Stimulated activated CD4-positive, alpha-beta T cell treated with anti-CD3 and anti-CD28 coated beads, Interleukin-15, amount 100 ng/mL, for 1 hour (primary cell): ENCODE measurements at places on chromosomes 2 and 18.

- no peak for DNase-seq
These were observed 13.1 kb downstream of the EIF4E2 start for GRCh38 chr2:232563580-232563979.

GRCh38 chr18:79353267-79353666 lies 42.5 kb upstream of the NFATC1 start:
- no peak for DNase-seq

DNA sequence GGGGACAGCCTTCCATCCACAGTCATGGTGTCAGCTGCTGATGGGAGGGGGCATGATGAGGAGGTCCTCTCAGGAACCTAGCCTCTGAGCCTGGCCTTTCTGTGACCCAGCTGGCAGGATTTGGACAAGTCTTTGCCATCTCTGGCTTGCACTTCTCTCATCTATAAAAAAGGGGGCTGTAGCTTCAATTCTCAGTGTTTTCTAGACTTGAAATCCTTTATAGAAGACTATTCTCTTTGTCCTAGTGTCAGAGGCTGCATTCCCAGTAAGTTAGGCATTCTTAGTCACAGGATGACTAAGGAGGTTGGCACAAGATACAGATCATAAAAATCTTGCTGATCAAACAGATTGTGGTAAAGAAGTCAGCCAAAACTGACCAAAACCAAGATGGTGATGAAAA lies 958.5 kb downstream of the CNTNAP5 start:
- DNase-seq: no peak

DNA sequence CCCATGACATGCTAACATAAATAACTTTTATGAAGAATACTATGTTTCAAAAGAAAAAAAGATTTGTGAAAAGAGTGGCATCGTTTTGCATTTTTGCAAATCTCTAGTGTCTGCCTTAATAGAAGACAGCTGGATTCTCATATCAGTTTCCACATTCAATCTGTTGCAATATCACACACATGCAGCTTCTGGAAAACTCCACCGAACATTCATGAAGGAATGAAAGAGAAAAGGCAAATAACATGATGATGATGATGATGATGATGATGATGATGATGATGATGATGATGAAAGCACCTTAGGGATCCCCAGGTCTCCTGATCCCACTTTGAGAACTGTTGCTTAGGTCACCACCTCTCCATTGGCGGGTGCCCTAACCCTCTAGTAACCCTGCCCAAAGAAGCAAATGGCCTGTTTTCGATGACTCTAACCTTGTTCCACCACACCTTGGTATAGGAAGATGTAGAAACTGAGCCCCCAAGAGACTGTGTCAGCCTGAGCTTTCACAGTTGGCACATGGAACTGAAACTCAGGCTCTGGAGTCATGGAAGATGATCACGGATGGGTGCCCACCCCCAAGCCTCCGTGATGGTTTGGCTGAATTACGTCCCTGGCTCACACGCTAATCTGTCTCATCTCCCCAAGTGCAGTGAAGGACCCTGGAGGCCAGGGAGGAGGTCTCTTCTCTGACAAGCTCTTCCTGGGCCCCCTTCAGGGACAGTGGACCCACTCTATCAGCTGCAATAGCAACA lies 80.1 kb upstream of the SMAD7 start:
- DNase-seq: no peak

DNA sequence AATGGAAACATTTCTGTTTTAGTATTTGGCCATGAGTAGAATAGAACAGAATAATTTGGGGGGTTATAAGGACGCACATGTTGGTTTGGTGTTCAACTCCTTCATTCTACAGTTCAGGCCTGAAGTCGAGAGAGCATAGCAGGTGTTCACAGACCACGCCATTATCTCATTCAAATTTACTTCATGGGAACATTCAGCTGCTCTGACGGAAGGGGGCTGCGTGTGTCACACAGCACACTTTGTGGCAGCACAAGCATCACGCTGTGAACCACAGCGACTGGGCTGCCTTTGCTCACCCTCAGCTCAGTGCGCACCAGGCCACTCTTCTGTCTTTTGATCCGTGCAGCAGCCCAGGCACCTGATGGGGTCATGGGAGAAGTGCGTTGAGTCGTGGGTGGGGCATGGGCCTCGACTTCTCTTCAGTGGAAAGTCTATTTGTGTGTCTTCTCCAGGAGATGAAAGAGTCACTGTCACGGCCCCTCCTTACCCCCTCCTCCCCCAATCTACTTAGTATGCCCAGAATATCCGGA lies 348.6 kb upstream of the SALL3 start:
- DNase-seq: no peak

GRCh38 chr2:47516360-47517104 lies 113.6 kb downstream of the MSH2 start:
- DNase-seq: no peak

GRCh38 chr18:32289483-32290075 lies 99.7 kb downstream of the MEP1B start:
- no peak for DNase-seq

DNA sequence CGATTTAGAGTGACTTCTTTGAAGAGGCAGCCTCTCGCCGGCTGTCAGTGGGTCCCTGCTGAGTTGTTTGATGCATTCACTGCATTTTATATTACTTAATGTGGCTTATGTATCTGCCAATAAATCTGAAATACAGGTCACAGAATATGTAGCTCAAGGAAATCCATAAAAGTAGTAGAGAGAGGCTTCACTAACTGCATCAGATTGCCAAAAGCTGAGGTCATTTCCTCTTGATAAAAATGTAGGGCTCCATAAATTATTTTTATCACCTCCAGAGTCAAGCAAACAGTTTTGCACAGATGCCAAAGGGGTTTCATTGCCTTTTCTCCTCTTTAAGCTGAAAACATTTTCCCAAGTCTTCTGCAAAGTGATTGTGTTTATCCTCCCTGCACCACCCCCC lies 36.5 kb upstream of the CCDC93 start:
- DNase-seq: no peak

DNA sequence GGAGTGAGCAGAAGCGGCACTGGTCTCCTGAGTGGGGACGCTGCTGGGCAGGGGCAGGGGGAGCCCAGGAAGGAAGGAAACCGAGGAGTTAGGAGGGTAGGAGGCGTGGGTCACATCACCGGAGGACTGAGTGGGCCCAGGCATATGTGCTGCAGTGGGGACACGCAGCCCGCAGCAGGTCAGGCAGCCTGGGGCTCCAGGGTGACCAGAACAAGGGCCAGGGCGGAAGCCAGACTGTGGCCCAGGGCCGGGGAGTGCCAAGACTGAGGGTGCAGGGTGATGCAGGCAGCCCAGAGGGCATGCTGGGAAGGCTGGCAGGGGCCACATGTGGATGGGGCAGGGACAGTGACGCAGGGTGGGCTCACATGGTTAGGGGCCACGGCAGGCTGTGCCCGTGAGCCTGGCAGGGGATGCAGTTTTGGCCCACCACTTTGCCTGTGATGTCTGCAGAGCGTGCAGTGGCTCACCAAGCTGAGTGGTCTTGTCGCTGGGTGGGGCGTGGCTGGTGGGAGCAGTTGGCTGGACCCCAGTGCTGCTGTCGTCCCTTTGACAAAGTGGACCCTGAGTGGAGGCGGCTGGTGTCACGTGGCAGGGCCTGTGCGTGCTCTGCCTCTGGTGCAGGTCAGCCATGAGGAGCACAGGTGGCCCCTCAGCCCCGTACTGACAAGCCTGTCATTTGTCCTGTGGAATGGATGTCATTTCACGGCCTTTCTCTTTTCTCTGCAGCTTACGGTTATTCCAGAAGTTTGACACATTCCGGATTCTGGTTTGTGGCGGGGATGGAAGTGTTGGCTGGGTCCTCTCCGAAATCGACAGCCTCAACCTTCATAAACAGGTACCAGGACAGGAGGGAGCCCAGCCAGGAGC lies 87.1 kb downstream of the DGKD start:
- no peak for DNase-seq

GRCh38 chr18:62572456-62572855 lies 49.6 kb downstream of the ZCCHC2 start:
- no peak for DNase-seq

GRCh38 chr2:239804161-239805042 lies 220.7 kb downstream of the NDUFA10 start:
- no peak for DNase-seq

- no peak for DNase-seq
These were observed 5.3 kb downstream of the ZEB2 start for GRCh38 chr2:144514616-144515091.

- no peak for DNase-seq
These were observed 182.5 kb upstream of the OSR1 start for GRCh38 chr2:19540739-19541525.

- DNase-seq: no peak
These were observed 628 bp downstream of the OTOS start for GRCh38 chr2:240139666-240140393.

DNA sequence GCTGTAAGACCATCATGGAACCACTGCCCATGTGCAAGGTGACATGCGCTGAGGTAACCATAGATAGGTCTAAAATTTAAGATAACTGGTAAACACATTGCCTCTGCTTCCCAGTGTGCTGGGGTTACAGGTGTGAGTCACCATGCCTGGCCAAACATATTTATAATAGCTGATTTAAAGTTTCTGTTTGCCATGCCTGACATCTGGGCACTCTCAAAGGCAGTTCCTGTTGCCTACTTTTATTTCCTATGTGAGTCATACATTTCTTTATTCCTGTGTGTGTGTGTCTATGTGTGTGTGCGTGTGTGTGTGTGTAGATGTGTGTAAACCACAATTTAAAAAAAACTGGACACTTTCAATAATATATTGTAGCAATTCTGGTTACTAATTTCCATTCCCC lies 415.2 kb upstream of the NETO1 start:
- no peak for DNase-seq

- no peak for DNase-seq
These were observed 373.0 kb downstream of the ZEB2 start for GRCh38 chr2:144146876-144147275.

DNA sequence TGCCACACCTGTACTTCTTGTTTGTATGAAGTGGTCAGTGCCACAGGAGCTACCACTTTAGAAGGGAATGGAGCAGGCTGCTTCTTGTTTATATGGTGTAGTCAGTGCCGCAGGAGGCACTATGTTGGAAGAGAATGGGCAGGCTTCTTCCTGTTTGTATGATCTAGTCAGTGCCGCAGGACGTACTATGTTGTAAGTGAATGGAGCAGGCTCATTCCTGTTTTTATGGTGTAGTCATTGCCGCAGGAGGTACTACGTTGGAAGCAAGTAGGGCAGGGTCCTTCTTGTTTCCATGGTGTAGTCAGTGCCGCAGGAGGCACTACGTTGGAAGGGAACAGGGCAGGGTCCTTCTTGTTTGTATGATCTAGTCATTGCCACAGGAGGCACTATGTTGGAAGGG lies 27.3 kb downstream of the TPO start:
- DNase-seq: no peak

GRCh38 chr2:105140240-105140568 lies 101.3 kb upstream of the GPR45 start:
- DNase-seq: no peak

GRCh38 chr18:10671441-10671840 lies 145.6 kb downstream of the NAPG start:
- no peak for DNase-seq

DNA sequence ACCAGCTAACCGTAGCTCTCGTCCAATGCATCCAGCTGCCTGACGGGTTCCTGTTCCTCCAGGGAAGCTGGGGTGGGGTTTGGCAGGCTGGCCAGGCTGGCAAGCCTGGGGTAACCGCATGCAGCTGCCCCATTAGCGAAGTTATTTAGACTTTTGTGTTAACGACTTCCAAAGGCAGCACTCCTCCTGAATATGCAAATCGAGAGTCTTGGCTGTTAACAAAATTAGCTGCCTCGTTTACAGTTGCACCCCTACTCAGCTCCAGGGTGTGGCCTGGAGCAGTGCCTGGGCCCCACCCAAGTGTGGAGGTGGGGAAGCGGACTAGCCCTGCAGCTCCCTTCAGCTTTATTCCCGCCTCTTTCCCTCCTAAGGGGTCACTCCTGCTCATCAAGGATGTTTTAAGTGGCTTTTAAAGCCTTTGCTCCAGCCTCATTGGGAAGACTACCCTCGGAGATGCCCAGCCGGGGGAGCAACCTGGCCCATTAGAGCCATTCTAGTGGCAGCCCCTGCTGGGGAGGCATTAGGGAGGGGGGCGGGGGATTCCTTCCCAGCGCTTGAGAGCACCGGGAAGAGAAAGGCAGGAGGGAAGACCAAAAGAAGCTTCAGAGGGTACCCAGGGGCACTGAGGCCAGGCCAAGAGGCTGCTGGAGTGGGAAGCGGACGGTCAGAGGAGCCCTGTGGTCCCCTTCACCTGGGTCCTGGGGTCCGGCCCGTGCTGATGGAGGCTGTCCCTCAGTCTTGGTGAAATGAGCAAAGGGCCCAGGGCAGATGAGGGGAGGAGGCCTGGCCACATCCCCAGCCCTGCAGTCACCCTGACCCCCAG lies 204.1 kb downstream of the CELF4 start:
- no peak for DNase-seq

GRCh38 chr2:220104871-220105351 lies 477.5 kb downstream of the SLC4A3 start:
- DNase-seq: no peak

GRCh38 chr18:23539911-23540525 lies 36.7 kb downstream of the RMC1 start:
- no peak for DNase-seq

- DNase-seq: no peak
These were observed at the start of gene TMEM37 for GRCh38 chr2:119431155-119431975. TSS of gene TMEM37 (plus strand) at chr2:119431854. CDS start at chr2:119431904, 50 bp downstream.

GRCh38 chr2:199743415-199744120 lies 107.4 kb downstream of the FTCDNL1 start:
- DNase-seq: no peak

GRCh38 chr2:63846487-63846886 lies 4.8 kb downstream of the UGP2 start:
- no peak for DNase-seq

- DNase-seq: no peak
These were observed 33.6 kb downstream of the CHRNA1 start for GRCh38 chr2:174730698-174731018.

GRCh38 chr2:65350651-65351056 lies 81.7 kb downstream of the SPRED2 start:
- no peak for DNase-seq

GRCh38 chr18:69954719-69955480 lies 7.2 kb upstream of the CD226 start:
- no peak for DNase-seq

DNA sequence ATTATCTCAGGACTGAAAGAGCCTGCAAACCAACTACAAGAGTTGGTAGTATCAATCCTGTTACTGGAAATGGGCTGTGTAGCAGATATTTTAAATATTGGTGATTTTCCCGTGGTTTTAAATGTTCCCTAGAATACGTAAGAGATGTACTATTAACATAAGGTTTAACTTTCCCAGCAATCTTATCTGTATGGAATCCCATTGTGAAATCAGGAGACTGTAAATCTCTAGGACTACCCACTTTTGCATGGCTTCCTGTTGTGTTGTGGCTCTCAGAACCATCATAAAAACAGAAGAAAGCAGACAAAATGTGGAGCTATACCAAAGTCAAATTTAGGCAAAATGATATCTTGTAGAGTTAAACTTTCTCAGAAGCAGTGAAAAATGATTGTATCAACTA lies 641.5 kb upstream of the SETBP1 start:
- no peak for DNase-seq

DNA sequence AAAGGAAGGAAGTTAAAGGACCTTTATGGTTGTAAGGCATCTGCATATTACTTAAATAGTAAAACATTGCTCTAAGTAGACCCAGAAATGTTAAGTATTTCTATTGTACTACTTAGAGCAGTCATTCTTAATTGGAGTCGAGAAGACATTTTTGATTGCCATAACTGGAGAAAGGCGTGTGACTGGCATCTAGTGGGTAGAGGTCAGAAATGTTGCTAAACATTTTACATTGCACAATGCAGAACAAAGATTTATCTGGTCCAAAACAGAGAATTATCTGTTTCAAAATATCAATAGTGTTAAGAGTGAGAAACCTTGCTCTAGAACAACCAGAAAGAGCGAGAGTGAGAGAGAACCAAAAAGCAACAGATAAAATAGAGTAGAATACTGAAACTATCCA lies 23.3 kb upstream of the ROCK1 start:
- DNase-seq: no peak
